Activated T-cell treated with anti-CD3 and anti-CD28 coated beads, Interleukin-2, amount 50 U/mL, for 48 hours (primary cell): ENCODE measurements at places on chromosomes 3 and 15.

DNA sequence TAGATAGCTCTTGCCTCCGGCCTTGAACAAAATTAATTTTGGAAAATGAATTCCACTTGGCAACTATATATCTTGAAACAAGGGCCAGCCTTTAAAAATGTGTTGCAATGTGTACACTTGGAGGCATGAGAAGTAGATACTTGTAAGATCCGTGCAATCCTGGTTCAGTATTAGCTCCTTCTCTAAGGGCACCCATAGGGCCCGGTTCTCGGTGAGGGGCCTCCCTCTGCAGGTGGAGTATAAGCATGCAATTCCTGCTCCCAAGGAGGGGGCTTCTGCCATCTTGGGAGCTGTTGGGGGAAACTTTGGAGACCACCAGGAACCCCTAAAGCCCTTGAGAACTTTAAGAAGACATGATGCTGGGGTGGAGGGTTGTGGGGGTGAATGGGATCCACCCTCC lies 388.7 kb upstream of the RGMA start:
- no peak for DNase-seq

- DNase-seq: peak; percentile 81
Observed at GRCh38 chr3:63863150-63864007, at the start of the genes ATXN7 and THOC7. TSS of gene ATXN7 (plus strand) at chr3:63863867. CDS start at chr3:63912599, 48,732 bp downstream. TSS of gene THOC7 (minus strand) at chr3:63863805. CDS start at chr3:63863790, 15 bp downstream.

DNA sequence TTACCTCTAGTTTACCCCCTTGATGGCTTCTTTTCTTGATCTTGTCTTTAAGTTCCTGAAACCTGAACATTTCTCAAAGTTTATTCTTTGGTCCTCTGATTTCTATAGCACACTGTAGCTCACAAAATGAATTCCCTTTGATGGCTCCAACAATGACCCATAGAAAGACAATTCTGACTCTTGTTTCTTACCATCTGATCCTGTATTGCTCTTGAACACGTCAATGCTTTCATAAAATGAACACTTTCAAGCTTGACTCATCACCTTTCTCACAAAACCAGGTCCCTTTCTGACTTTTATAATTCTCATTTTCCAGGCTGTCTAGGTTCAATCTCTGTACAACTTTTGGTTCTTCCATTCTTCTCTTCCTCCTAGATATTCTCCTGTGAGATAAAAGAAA lies 5.7 kb upstream of the GAP43 start:
- no peak for DNase-seq

DNA sequence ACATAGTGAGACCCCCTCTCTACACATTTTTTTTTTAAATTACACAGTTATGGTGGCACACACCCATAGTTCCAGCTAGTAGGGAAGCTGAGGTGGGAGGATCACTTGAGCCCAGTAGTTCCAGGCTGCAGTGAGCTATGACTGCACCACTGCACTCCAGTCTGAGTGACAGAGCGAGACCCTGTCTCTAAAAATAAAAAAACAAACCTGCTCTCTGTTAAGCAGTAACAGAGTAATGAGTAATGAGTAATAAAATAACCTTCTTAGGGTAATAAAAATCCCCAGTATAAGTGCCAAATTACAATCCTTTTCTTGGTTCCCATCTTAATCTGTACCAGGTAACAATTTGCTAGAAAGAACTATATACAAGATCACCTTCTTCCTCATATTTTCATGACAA lies 65.9 kb upstream of the PLXND1 start:
- no peak for DNase-seq
